ENCODE measurements at places on chromosomes 12 and 14.

GRCh38 chr14:100110816-100111215 is 45.6 kb downstream of the EVL start:
- peak; percentile 38 for DNase-seq

- DNase-seq = no peak
Measured at GRCh38 chr12:120736404-120737331, 11.0 kb downstream of the ACADS start.

DNA sequence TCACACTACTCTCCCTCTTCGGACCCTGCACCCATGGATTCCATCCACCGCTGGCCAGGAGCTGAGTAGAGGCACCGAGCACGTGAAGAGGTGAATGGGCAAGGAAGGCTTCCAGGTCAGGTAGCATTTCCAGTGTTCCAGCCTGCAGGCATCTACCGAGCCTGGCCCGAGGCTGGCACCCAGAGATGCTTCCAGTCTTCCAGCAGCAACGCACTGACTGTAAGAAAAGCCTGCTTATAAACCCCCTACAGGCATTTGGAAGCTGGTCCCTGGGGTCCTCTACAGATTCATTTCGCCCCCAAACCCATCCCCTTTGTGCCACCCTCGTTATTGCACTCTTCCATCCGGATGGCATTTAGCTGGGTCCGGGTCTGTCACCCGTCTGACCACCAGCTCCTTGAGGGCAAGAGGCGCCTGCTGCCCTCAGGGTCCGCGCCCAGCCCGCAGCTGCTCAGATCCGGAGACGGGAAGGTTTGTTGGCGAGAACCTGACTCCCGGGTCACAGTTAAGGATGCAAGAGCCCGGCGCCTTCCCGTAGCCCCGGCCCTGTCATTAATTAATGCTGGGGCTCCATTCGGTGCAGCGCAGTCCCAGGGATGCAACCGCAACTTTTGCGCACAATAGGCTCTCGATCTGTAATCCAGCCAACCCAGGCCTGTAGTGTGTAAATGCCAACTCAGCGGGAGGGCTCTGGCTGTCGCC is 614 bp upstream of the MARK3 start:
- DNase-seq = no peak

GRCh38 chr14:55581342-55581771 is 1.4 kb downstream of the KTN1 start:
- no peak for DNase-seq

- no peak for DNase-seq
Measured at GRCh38 chr14:99792210-99792535, 1.0 kb upstream of the EML1 start.

DNA sequence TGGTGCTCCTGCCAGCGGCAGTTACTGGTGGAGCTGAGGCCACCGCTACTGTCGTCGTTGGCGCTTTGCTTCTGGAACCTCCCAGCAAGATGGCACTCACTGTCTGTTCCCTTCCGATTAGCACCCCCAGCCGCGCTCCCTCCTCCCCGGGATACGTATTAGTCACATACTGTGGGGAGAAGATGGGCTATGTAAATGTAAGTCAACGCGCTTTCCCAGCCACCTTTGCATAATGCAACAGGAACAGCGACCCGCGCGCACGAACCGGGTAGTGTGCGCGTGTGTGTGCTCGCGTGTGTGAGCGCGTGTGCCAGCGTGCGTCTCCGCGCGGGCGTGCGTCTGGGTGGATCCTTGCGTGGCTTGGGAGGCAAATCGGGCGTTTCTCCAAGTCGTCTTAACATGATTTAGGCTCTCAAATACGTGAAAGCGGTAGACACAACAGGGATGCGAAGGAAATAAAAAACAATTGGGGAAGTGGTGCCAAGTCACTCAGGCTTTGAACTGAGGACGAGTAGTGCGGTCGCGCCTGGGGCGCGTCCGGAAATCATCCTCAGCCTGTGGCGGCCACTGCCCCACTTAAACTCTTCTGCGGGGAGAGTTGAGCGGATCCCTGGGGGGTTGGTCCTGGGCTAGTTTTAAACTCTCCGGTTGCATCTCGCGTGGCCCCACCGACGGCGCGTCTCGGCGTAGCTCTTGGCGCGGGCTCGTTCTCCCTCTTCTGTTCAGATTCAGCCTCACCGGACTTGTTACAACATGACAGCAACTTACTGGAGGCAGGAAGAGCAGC is 1.8 kb downstream of the FLRT2 start:
- DNase-seq = peak; percentile 86

- no peak for DNase-seq
Measured at GRCh38 chr12:31234955-31235867, 90.7 kb downstream of the SINHCAF start.

DNA sequence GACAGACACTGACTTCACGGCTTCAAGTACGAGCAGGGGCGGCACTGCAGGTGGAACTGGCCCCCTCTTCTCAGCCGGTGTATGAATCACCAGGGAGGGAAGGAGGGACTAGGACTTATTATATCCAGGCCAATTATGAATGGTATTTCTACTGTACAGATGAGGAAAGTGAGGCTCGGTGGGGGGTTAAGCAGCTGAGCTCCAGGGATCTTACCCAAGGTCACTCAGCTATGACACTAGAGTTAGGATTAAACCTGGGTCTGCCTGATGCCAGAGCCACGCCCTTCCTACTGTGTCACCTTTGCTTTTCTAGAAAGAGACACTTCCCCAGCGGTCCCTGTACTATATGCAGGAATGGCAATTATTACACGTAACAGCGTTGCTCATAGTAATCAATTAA is 42.2 kb upstream of the NRXN3 start:
- no peak for DNase-seq

- DNase-seq = no peak
Measured at GRCh38 chr14:56413721-56414120, 165.9 kb upstream of the TMEM260 start.

- DNase-seq = no peak
Measured at GRCh38 chr14:27528328-27528727, 930.5 kb upstream of the NOVA1 start.

GRCh38 chr12:91937706-91938105 is 207.9 kb downstream of the BTG1 start:
- peak; percentile 22 for DNase-seq

DNA sequence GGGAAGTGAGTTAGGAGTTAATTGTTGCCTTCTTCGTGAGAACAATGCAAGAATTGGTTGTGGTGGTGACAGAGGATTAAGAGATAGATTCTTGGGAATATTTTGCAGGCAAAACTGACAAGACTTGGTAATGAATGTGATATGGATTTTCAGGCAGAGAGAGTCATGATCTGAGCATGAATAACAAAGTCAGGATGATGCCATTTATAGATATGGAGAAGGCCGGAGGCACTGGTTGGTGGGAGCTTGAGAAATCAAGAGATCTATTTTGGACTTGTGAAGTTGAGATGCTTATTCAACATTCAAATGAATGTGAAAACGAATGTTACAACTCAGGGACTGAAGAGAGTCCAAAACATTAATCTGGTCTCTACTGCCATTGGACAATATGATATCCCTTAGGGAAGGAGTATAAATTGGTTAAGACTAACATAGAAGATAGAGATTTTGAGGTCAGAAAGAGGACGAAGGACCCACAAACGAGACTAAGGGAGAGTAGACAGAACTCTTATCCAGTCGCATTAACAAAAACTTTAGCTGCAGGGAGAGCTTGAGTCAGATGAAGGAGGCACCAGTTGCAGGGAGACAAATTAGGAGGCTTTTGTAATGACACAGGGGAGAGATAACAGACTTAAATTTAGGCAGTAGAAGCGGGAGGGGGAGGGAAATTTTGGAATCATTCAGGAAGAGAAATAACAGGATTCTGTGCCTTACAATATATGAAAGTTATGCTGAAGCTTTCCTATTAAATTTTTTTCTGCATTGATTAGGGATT is 1090.6 kb downstream of the GALC start:
- DNase-seq = no peak

DNA sequence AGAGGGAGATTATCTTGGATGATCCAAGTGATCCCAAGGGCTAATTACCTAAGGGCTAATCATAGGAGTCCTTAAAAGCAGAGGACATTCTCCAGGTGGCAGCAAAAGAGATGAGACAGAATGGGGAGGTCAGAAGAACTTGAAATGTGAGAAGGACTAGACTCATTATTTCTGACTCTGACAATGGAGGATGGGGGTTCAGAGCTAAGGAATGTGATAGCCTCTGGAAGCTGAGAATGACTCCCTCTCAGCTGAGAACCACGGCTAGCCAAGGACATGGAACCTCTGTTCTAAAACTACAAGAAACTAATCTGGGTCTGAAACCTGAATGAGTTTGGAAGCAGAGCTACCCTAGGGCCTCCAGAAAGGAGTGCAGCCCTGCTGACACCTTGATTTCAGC is 35.6 kb upstream of the ANKS1B start:
- DNase-seq = no peak

- DNase-seq = no peak
Measured at GRCh38 chr12:45701296-45701695, 28.2 kb upstream of the ARID2 start.

DNA sequence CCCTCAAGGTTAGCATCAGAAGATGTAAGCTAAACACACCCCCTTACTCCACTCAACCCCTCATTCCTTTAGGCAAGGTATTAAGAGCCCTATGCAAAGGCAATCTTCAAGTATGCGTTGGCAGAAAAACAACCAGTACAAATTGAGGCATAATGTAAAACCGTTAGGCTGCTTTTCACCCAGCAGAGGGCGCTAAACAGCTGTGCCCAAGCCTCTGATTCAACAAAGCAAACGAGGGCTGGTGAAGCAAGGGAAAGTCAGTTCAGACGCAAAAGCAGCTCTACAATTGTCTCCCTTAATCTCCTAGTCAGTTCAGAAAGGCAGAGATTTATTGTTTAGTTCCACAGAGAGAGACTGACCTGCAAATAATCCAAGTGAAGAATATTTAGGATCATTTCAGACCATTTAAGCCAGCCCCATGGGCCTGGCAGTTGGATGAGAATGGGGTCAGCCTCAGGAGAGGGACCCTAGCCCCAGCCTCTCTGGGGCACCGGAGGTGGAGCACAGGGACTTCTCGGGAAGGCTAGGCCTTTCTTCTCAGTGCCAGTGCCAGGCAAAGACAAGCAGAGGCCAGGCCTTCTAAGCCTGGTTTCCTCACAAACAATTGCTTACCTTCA is 23.5 kb downstream of the DCAF5 start:
- peak; percentile 79 for DNase-seq

- no peak for DNase-seq
Measured at GRCh38 chr12:65761301-65761700, 63.0 kb upstream of the HMGA2 start.

GRCh38 chr14:38948576-38948975 is 154.5 kb downstream of the SEC23A start:
- DNase-seq = no peak

DNA sequence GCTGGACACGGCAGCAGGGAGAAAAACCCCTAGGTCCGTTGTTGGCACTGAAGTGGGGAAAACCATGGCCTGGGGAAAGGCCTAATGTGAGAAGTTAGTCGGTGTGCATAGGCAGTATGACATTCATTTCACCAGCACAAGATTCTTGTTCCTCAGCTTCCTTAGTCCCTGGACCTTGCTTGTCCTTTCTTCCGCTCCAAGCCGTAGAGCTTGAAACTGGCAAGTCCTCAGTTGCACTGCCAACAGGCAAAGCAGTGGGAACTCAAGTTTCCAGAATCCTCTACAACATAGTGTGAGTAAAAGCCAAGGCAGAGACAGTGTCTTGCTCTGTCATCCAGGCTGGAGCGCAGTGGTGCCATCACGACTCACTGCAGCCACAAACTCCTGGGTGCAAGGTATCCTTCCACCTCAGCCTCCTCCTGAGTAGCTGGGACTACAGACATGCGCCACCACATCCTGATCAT is 138.5 kb upstream of the AMIGO2 start:
- no peak for DNase-seq

DNA sequence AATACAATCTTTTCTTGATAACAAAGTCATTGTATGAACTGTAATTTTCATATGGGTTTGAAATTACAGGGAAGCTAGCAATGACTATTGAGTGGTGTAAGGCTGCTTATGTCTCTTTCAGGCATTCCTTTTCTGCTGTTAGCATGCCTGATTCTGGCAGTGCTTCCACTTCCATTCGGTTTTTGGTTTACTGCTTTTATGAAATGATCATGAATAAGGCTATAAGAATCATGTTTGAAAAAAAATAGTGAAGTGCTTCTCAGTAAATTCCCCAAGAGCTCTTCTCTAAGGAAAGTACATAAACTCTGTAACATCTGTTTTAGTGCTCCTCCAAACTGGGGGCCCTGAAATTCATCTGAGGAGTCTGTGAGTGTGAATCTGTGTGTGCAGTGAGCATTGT is 434.0 kb upstream of the RGS6 start:
- DNase-seq = no peak

DNA sequence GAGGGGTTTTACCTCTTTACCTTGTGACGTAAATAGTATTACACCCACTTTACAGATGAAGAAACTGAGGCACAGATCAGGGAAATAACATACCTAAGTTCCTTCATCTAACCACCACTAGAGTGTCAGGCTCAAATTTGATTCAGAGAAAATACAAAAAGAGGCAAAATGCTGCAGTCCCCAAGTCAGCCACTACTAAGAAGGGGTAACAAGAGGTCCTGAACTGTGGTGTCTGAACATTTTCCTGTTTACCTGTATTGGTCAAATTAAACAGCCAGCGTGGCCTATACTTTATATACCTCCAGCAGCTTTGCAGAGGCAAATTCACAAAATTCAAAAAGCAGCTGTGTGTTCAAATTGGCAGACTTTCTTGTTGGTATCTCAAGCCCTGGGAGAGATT is 92.0 kb downstream of the TBX5 start:
- no peak for DNase-seq

DNA sequence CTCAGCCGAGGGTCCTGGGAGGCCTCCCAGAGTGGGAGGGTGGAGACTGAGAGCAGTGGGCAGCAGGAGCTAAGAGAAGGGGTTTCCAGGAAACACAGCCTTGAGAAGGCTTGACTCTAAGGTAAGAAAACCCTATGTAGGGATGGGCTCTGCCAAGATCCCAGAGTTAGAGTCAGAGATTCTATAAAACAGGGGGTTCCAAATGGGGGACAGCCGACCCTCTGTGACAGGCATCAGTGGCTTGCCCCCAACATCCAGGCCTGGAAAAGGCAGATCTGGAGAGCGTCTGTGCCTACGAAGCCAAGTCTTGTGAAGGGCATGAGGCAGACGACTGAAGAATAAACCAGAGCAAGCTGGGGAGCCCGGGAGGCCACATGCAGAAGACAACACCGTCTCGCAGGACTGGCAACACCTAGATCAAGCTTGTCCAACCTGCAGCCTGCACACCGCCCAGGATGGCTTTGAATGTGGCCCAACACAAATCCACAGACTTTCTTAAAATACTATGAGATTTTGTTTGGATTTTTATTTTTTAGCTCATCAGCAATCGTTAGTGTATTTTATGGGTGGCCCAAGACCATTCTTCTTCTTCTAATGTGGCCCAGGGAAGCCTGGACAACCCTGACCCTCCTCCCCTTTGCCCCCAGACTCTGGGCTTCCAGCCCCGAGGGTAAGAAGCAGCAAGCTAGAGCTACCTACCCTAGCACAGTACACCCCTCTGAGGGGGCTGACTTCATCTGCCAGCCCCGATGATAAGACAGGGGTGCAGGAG is 42.1 kb downstream of the PRMT8 start:
- no peak for DNase-seq

- no peak for DNase-seq
Measured at GRCh38 chr14:94921882-94922585, 152.1 kb upstream of the GSC start.
